H54 (cell line): ENCODE measurements at places on chromosomes 2 and 18.

GRCh38 chr18:21141668-21142422 lies 30.2 kb upstream of the ROCK1 start:
- no peak for DNase-seq

DNA sequence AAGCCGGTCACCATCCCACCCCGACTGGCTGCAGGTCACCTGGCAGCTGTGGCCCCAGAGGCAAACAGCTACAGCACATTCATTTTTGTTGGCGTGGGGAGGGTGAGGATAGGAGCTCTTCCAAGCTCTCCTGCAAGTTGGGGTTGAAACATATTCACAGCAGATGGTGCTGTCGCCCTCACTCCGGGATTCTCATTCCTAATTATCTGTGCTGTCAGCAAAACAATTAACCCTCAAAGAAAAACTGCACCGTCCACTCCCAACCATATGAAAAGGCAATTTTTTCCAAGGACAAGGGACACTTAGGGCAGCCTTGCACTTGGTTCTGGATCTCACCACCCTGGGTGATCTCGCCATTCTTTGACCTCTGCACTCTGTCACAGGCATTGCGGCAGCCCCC lies 68.6 kb downstream of the ZBTB7C start:
- DNase-seq: no peak

DNA sequence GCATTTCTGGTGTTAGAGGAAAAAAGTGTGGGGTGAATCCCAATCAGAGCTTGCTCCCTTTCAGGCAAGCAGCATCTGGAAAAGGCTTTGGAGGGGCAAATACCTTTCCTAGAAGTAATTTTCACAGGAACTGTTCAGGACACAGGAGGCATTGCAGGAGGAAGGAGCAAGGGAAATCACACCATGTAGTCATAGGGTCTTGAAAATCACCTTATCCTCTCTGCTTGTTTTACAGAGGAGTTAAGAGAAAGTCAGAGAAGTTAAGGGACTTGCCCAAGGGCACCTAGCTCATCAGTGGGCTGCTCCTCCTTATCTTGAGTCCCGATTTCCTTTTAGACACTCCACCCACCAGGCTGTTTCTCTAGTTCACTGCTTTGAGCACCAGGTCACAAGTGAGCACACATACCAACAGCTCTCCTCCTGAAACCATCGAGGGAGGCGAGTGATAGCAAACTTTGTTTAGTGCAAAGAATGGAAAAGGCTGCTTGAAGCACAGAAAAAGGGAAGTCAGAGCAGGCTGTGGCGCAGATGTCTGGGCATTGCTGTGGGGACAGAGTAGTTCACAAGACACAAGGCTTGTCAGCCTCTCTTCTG lies 89.2 kb upstream of the CXCR4 start:
- DNase-seq: no peak

DNA sequence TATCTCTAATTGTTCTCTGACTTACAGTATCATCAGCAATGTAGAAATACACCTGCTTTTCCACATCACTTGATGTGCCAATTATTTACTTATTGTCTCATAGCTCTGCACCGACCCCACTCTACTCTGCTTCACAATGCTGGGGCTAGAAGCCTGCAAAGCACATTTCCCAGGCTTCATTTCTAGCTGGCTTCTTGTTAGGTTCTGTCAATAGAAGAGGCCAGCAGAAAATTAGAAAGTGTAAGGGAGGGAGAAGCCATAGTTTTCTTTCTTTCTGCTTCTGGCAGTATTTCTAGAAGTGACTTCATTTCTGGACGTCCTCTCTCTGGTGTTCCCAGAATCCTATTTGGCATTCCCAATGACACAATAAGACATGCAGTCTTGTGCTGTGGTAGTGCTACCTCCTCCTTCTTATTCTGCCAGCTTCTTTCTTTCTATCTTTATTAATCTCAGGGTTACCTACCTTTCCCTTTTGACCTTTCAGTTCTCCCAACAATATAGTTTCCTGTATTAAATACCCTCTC lies 12.5 kb upstream of the TANC1 start:
- DNase-seq: no peak

- no peak for DNase-seq
Observed at GRCh38 chr2:8259106-8259840, 422.6 kb upstream of the ID2 start.

GRCh38 chr2:217218269-217219163 lies 358.7 kb upstream of the TNP1 start:
- no peak for DNase-seq

GRCh38 chr2:215409331-215410127 lies 26.3 kb downstream of the FN1 start:
- no peak for DNase-seq

- DNase-seq: no peak
Observed at GRCh38 chr2:230589497-230590015, 123.1 kb upstream of the CAB39 start.

DNA sequence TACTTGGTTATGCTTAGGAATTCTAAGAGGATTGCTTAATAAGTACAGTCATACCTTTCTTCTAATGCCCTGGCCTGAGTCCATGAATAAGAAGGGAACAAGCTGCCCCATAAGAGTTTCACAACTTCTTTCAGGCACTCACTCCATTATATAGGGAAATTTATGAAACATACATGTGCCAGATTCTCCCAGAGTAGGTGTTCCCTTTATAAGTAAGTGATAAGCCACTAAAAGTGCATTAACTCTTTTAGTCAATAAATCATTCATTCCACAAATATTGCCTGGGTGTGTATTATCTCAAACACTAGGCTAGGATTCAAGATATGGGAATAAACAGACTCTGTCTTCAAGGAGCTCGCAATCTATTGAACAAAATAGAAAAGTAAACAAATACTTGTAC lies 84.5 kb upstream of the RBBP8 start:
- DNase-seq: no peak

DNA sequence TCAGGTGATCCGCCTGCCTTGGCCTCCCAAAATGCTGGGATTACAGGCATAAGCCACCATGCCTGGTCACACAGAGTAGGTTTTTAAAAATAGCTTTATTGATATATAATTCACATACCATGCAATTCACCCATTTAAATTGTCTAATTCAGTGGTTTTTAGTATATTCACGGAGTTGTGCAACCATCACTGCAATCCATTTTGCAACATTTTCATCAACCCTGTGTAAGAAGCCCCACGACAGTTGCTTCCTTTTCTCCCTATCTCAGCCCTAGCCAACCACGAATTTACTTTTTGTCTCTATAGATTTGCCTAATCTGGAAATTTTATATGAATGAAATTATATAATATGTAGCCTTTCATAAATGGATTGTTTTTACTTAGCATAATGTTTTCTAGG lies 266.4 kb downstream of the NAPG start:
- no peak for DNase-seq

- no peak for DNase-seq
Observed at GRCh38 chr2:217332866-217333265, 473.0 kb upstream of the TNP1 start.

DNA sequence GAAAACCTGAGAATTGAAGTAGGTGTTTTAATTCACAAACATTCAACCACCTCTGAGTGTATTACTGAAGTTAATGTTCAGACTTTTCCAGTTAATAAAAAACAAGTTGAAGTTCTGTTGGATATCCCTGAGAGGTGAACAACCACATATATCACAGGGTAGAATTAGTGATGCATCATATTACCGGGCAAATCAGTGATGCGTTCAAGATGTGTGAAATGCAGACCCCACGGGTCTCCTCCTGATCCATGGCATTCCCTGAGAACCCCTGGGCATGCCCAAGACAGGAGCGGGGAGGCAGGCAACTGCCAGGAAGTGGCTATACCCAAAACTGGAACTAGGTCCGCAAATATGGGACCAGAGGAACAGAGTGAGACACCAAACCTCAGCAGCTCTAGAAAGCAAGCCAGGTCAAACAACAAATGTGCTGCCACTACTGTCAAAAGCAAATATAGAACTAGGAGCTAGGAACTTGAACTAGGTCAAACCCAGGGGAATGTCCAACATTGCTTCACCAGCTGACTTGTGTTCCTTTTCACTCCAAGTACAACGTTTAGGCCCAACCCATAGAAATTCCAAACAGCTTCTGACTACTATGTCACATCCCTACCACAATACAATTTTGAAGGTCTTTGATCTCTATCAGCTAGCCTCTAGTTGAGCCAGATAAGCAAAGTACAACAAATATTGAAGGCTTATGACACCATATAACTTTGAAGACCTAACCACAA lies 20.2 kb downstream of the PSTPIP2 start:
- DNase-seq: no peak

GRCh38 chr2:204032301-204032700 lies 95.7 kb downstream of the ICOS start:
- no peak for DNase-seq

DNA sequence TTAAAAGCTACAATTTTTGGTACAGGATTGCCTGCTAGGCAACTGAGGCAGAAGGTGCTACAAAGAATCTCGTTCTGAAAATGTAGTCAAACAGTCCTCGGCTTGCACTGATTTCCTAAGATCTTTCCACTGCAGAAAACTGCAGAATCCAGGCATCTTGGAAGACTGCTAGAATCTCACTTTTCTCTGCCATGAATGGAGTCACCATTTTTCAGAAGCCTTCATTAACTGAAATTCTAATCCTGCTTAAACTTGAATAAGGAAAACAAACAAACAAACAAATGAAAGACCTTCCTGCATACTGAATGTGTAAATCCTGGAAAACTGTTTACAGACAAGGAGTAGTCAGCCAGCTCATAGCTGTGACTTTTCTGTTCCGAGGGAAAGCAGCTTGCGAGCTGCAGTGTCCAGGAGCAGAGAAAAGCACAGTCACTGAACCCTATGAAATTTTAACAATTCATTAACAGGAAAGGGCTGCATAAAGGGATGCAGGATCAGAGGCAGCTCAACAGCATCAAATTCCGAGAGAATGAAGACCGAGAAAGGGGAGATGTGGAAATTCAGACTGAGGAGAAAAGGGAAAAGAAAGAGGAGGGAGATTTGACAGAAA lies 210.5 kb upstream of the PIK3C3 start:
- no peak for DNase-seq

DNA sequence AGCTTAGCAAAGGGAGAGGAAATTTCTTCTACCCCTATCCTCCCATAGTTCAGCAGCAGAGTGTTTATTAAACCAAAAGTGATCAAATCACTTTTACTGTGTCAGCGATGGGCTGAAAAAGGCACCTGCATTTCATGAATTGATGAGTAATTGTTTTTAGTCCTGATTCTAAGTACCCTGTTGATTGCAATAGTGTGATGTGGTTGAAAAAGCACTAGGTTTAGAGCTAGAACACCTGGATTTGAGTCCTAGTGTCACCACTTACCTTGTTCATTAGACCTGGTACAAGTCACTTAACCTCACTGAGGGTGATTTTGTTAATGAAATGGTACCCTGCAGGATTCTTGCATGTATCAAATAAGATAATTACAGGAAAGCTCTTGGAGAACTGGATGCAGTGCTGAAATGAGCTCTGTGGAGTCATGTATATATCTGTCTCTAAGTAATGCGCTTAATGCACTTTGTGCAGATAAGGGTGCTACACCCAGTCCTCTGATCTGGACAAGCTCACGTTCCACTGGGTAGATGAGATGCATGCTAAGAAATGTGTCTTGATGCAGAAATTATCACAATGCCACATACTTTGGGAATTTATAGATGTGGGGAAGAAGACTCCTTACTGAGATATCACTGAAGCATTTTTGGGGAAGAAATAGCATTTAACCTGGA lies 289.6 kb downstream of the PARD3B start:
- no peak for DNase-seq

GRCh38 chr2:214995926-214996670 lies 142.3 kb downstream of the ABCA12 start:
- no peak for DNase-seq

DNA sequence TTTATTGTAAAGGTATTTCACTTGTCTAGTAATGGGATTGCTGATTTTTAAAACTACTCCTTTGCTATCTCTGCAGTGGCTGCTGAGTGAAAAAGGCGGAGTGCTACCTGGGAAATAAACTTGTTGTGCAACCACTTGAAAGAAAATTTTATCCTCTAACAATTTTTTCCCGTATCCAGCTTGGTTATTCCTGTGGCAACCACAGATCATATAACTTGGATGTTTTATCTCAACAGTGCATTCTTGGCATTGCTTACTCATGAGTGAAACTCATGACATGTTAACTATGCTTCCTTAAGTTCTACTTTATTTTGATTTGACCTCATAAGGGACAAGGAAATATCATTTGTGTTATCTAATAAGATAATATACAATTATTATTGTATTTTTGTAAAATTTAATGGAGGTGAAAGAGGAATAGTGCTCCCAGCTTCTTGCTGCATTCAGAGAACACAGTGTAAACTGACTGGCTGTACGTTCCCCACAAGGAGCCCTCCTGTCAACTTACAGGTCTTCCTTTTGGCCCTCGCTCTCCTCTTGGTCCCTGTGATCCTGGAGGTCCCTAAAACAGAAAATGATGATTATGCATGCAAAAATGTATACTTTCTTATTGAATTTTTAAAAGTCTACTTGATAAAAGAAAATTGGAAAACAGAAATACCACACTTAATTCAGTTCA lies 82.7 kb downstream of the COL5A2 start:
- DNase-seq: peak; percentile 26

DNA sequence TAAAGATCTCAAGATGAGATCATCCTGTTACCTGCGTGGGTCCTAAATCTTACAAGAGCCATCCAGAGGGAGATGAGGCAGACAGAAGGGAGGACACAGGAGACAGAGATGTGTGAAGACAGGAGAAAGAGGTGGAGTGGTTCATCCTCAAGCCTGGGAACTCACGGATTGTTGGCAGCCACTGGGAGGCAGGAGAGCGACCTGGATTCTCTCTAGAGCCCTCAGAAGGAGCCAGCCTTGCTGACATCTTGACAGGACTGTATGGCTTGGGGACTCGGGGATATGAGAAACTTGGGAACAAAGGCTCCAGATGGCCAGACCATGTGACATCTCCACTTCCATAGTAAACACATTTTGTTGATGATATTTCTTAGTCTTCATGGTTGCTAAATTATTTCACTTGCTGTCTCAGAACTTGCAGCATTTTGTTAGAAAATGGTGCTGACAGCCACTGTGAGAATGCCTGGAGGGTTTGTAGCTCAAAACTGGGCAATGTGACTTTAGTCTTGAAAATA lies 57.8 kb upstream of the MC2R start:
- DNase-seq: no peak

GRCh38 chr2:143481237-143481623 lies 352.0 kb downstream of the ARHGAP15 start:
- DNase-seq: no peak

DNA sequence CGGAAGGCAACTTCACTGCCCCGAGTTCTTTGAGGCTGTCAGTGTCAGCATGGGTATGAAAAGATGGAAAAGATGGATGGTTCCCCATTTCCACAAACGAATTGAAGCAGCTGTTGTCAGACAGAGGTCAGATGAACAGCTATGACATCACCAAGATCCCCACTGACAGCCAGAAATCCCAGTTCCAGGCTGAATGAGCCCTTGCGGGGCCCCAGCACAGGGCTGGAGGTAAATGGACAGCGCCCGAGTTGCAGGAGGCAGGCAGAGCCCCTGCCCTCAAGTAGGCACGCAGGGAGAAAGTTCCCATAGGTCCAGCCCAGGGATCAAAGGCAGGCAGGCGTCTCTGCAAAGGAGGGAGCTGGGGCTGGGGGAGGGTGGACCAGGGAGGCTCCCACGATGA lies 169.5 kb upstream of the AGAP1 start:
- no peak for DNase-seq
